Breast epithelium (tissue), 4 donors: ENCODE measurements at places on chromosomes 1 and 21.

GRCh38 chr1:248841702-248842395 lies 3.8 kb downstream of the ZNF672 start:
- no peaks in the 10 kb centered on the region for H3K27me3 ChIP-seq
- H3K4me3 ChIP-seq = no peak overlapping the region
- no peak for DNase-seq
- peaks cover 3% of the 10 kb centered on the region for H3K36me3 ChIP-seq
- H3K27ac ChIP-seq = no peak overlapping the region

DNA sequence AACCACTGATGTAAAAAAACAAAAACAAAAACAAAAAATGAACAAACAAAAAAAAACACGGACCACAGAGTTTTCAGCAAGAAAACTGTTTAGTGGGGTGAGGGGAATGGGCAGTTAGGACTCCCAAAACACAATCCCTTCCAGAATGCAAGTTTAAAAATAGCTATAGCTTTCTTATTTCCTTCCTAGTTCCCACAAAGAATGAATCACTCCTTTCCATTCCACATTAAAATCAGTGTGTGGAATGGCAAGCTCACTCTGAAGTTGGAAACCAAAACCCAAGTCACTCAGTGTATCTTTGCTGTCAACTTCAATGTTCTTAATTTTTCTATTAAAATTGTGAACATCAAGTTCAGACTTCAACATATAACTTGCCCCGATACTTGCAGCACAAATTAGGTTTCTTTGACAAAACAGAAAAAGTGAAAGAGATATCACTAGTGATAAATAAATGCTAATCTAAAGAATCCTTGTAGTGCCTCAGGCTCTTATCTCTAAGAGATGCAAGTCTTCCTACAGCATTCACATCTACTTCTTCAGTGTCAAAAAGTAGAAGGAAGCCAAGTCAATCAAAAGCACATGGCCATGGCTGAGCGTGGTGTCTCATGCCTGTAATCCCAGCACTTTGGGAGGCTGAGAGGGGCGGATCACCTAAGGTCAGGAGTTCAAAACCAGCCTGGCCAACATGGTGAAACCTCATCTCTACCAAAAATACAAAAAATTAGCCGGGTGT lies 45.5 kb downstream of the TOR3A start:
- no peak for DNase-seq
- H3K27me3 ChIP-seq = no peaks in the 10 kb centered on the region
- H3K4me3 ChIP-seq = no peak overlapping the region
- H3K36me3 ChIP-seq = no peaks in the 10 kb centered on the region
- H3K4me1 ChIP-seq = no peaks in the 10 kb centered on the region

DNA sequence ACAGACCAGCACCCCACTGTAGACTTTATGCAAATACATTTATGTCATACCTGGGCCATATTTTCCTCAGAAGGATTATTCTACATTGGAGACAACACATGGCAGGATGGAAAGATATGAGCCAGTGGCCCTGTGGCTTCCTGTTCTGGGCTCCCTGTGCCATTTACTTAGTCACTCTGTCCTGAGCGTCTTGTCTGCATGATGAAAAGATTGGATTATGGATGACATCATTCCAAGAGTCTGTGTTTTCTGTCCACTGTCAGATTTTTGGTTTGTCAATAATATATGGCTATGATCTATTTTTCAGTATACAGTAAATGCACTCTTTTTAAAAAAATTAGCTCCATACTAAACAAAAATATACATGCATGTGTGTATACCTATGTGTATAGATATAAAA lies 30.8 kb downstream of the IGSF5 start:
- no peaks in the 10 kb centered on the region for H3K27me3 ChIP-seq
- H3K4me3 ChIP-seq = no peak overlapping the region
- no peak overlapping the region for H3K27ac ChIP-seq
- H3K36me3 ChIP-seq = no peaks in the 10 kb centered on the region

DNA sequence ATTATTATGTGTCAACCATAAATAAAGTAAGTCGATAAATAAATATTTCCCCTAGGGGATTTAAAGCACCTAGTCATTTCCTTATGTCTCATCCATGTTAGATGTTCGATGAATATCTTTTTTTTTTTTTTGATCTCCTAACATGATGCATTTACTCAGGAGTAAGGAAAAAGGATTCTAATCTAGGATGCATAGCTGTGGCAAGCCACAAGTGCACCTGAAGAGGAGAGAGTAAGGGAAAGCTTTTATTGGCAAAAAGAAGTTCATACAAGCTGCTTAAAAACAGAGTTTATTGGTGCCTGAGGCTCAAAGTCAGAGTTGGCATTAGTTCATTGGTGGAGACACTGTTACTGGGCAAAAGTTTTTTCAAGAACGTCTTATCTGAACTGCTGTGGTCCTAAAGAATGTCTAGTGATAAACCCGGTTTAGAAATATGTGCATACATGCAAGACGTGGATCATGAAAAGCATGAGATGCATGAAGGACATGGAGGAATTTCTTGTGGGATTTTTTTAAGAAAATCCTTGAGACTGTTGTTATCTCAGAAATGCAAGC lies 51.7 kb downstream of the SWT1 start:
- no peak overlapping the region for H3K27ac ChIP-seq
- H3K27me3 ChIP-seq = no peaks in the 10 kb centered on the region
- H3K4me3 ChIP-seq = no peak overlapping the region

DNA sequence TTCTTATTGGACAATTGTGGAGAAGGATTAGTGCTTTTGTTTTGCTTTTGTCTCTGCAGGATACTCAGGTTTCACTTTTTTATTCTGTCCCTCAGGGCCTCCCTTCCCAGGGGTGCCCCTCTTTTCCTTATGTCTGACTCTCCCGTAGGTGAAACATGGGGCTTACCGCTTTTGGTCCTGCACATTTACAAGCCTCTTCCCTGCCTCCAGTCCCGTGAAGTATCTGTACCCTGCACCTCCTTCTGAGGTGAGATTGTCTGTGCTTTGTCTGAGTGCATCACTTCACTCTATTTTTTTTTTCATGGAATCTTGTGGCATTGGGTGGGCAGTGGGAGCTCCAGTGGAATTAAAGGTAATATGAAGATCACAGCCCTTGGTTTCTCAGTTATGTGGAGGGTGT lies 758.1 kb upstream of the TPTE start:
- H3K27ac ChIP-seq = no peak overlapping the region

GRCh38 chr1:194968916-194969315 lies 1639.3 kb downstream of the KCNT2 start:
- H3K4me1 ChIP-seq = no peaks in the 10 kb centered on the region
- no peak for DNase-seq
- H3K36me3 ChIP-seq = no peaks in the 10 kb centered on the region
- no peaks in the 10 kb centered on the region for H3K27me3 ChIP-seq
- H3K27ac ChIP-seq = no peak overlapping the region
